HFFc6 (cell line): ENCODE measurements at places on chromosomes 5 and 9.
A peak's percentile ranks its signal among the peaks of the same experiment; 100 is the strongest.

DNA sequence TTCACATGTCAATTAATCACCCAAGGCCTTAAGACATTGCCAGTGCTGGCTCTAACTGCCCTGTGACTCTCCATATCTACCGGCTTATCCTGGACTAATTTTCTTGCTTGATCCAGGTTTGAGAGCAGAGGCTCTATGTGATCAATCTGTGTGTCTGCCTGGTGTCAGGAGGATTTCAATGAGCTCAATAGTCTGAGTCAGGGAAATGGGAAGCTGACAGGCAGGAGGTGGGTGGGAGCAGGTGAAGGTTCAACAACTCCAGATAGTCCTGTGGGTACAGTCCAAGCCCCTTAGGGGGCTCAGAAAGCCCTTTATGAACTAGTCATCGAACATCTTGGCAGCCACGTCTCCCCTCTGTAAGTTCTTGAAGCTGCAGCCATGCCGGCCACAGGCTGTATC, 72.2 kb downstream of the SHB start:
- DNase-seq, result no peak

DNA sequence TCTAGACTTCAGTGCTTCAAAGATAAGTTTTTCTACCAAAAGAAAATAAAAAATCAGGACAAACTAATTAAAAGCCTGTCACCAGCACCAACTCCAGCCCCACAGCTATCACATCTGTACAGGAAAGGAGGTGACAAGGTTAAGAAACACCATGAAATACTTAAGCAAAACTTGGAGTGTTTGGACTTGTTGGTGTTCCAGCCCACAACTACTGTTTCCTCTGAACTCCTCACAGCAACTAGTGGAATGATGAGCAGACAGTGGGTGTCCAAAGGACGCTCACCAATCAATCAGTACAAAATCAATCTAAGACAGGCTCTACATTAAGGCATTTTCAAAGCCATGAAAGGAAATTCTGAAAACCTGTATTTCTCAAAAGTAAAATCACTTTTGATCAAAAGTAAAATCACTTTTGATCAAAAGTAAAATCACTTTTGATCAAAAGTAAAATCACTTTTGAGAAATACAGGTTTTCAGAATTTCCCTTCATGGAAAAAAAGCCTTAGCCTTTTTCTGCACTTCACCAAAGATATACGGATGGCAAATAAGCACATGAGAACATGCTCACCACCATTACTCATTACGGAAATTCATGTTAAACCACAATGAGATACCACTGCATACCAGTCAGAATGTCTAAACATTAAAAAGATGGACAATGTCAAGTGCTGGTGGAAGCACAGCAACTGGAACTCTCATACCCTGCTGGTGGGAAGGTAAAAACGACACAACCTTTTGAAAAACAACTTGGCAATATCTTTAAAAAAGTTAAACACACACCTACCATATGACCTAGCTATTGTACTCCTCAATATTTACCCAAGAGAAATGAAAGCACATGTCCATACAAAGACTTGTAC, 79.7 kb downstream of the MED27 start:
- DNase-seq, result peak; percentile 85

GRCh38 chr9:87725900-87726709, at the start of gene CTSL:
Gene CTSL (plus strand): TSS chr9:87726119. CDS start chr9:87727604, 1,485 bp downstream.
- DNase-seq, result peak; percentile 82

GRCh38 chr5:36158144-36158543, 6.2 kb downstream of the SKP2 start:
- no peak for DNase-seq

DNA sequence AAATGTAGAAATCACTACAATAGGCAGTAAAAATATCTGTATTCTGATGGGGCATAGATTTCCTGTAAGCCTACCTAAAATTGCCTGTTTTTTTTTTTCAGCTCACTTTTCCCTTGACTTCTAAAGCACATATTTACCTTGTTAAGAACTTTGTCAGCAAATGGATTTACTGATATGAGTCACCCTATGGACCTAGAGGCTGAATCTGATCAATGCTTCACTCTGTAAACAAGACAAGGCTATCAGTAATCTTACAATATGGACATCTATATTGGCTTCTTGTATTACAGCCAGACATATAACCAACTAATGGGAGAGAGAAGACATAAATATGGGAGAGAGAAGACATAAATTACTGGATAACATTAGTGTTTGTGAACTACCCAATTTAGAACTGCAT, 792.7 kb upstream of the CHD1 start:
- no peak for DNase-seq

DNA sequence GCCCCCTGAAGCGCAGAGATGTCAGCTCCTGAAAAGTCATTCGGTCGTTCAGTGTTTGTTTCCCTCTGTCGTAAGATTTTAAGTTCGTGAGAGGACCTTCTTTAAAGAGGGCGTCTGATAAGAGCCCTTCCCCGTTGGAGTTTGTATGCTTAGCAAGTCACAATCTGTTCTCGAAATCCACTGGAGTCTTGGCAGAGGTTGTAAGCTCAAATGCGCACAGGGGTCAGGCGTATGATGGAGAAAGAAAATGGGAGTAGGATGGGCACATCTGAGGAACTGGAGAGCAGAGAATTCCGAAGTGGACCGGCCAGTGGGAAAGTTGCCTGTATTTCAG, 710 bp downstream of the HSD17B4 start:
- no peak for DNase-seq

GRCh38 chr9:96382175-96382574, 1.3 kb downstream of the SLC35D2 start:
- DNase-seq, result no peak

DNA sequence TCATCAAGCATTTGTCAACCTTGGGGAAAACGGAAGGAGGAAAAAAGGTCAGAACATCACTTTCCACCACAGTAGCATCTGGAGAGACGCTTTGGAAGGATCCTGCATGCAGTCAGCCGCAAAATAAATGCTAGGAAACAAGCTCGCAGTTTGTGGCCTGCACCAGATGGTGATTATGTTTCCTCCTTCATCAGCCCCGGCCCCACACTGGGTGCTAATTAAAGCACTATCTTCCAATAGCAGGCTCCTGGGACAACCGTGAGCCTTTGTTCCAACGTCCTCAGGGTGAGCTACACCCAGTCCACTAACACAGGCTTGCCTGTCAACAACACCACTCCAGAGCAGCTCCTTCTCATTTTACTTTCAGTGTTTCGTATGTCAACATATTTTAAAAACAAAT, 64.0 kb downstream of the RNF130 start:
- DNase-seq, result no peak

GRCh38 chr5:90325093-90325492, 84.5 kb downstream of the CETN3 start:
- no peak for DNase-seq

GRCh38 chr9:77375956-77376532, 198.7 kb downstream of the VPS13A start:
- DNase-seq, result no peak

- no peak for DNase-seq
Measured at GRCh38 chr5:118144540-118144939, 843.8 kb downstream of the DTWD2 start.

- DNase-seq, result no peak
Measured at GRCh38 chr9:108837530-108837929, 18.3 kb downstream of the ACTL7B start.

DNA sequence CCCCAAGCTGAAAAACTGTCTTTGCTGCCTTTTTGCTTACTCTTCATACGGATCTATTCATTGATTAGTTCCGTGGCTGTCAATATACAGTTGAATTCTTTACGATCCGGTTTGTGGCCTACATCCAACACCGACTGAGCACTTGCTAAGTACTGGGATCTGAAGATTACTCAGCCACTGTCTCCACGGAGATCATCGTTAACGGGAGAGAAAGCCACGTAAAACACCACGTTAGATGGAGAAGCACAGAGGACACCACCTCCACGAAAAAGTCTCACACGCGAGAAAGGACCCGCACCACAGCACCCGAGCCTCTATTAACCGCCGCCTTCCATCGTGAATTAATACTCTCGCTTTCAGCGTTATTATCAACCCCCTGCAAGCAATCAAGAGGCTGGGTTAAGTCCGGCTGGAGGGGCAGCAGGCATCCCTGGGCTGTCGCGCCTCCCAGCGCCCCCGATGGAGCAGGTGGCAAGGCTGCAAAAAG, 650 bp downstream of the ELP1 start:
- peak; percentile 10 for DNase-seq

DNA sequence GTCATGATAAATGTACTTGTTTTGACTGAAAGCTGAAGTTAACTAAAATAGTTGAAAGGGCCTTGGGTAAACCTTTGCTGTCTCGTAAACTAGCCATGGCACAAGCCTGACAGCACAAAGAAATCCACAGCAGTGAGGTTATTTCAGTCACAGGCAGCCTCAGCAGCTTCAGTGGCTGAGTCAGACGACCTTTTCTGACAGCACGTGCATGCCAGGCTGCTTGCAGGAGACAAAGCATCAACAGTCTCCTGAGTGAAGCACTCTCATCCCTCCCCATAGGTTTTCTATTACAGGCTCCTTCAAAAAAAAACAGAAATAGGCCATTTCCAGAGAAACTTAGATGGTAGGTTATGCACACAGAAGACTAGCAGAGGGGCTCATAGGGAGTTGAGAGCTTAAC, 34.6 kb downstream of the OXCT1 start:
- peak; percentile 90 for DNase-seq

DNA sequence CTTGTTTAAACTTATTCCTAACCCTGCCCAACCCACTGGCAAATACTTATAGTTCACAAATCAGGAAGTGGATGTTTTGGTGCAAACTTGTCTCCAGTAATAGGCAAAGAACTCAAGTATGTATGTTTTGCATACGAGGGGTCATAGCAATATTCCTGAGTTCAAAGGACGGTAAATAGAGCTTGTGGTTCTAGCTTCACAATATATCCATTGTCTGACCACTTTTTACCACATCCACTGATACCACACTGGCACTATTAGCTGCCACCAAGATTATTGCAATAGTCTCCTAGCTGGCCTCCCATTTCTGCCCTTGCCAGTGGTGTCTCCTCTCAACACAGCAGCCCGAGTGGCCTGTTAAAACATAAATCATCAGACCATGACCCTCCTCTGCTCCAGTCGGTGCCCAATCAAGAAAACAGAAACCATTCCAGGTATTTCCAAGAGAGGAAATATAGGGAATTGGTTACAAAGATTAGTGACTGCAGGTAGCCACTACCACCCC, 17.0 kb downstream of the GRXCR2 start:
- DNase-seq, result no peak

DNA sequence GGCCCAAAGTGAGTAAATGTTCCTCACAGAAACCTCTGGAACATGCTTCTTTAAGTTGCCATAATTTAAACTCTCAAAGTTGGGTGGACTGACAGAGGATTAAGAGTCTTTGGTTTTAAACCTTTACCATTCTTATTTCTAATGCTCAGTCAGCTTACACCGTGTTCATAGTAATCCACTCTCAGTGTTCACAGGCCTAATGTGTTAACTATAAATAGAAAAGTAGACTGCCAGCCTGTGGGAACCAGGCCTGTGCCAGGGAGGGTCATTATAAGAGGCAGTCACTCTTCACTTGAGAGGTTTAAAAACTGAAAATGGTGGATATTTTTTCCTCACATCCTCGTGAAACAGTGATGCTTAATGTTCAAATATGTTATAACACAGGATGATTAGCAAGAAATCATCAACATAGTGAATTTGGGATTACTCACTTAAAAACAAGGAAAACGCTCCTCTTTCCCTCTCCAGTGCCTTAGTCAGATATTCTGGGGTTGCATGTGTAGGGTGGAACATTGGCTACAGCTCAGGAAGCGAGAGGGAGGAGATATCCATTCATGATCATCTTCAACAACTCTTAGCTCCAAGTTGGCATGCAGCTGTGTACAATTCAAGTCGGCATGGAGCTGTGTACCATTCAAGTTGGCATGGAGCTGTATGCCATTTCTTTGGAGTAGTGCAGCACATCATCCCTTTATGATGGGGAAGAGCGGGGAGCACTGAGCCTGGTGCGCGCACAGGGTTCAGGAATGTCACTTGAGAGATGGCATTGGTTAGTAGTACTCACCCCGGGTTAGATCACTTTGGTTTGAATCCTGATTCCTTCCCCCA, 65.8 kb downstream of the KIAA1958 start:
- no peak for DNase-seq

DNA sequence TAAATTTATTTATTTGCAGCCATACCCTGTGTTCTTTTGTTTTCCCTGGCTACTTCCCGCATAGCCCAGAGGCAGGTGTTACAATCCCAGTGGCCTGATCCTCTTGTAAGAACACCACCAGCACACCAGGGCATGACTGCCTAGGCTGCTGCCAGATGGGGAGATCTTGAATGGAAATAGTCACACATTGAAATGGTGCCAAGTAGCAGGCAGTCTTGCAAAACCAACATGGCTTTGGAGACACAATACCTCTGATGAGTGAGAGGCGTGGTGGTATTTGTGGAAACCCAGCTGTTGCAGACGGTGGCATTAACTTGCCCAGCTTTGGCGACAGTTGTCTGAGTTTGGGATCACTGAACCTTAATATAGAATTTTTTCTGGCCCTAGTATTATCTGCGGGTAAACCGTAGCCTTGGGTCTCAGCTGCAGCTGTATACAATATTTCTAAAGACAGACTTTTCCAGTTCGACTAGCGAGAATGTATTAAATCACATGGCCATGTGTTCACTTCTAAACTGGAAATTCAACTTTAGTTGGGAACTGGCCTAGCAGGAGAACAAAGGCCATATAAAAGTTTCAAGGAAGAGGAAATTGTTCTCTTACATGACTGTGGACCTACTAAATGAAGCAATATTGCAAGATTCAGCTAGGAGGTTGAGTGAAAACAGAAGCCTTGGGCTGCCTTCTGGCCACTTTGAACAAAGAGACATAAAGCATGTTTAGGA, 277.0 kb downstream of the SMARCA2 start:
- DNase-seq, result no peak

DNA sequence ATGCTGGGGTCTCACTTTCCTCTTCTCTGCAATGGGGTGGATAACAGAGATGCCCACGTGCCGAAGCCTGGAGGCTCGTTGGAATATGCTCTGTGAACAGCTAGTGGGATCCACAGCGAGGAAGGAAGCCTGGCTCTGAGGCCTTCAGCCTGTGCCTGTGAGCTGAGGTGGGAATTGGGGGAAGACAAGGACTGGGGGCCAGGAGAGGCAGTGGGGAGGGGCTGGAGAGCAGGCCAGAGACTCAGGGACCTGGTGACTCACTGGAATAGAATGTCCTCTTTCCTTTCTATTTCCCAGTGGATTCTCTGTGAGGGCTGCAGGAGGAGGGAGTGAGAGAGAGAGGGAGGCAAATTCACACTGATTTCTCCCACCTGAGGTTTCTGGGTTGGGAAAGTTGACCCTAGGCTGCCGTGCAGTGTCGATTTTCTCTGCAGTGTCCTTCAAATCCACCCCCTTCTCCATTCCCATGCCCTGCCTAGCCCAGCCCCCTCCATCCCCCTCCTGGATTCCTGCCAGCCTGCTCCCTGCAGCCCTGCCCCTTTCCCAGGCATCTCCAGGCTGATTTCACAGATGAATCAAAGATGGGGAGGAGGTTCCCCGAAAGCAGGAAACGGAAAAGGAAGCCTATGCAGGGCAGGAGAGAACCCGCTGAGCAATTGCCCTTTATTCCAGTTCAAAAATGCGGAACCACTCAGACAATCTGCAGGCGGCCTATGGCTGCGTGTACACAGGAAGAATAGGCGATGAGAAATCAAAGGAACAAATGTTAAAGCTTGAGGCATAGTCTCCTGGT, 1.4 kb upstream of the SPAAR start:
- DNase-seq, result peak; percentile 84
